ENCODE measurements at places on chromosomes 16 and 17.

DNA sequence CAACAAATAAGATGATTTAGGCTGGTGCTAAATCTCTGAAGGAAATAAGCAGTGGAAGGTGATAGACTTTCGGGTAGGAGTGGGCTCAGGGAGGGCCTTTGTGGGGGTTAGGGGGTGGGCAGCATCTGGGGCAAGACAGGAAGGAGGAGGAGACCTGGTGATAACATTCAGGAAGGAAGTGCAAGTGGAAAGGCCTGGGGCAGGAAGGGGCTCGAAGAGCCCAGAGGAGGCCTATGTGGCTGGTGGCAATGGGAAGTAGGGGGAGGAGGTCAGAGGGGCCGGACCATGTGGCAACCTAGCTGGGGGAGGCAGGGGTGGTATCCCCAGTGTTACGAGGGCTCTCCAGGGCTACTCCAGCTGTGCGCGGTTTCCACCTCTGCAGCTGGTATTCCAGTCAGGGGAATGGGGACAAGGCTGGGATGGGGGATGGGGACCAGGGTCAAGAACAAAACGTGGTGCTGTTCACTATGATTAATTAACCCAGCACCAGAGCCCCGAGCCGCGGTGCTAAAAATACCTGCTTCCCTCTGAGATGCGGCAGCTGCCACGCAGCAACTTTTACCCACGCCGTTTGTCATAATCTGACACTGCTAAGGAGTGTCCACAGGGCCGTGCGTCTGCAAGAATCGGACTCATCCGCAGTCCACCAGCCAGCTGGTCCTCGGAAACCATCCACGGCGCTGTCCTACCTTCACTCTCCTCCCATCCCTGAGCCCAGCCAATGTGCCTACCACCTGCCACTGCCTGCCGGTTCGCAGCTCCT, 5.2 kb upstream of the CCDC182 start:
- no peak for DNase-seq

DNA sequence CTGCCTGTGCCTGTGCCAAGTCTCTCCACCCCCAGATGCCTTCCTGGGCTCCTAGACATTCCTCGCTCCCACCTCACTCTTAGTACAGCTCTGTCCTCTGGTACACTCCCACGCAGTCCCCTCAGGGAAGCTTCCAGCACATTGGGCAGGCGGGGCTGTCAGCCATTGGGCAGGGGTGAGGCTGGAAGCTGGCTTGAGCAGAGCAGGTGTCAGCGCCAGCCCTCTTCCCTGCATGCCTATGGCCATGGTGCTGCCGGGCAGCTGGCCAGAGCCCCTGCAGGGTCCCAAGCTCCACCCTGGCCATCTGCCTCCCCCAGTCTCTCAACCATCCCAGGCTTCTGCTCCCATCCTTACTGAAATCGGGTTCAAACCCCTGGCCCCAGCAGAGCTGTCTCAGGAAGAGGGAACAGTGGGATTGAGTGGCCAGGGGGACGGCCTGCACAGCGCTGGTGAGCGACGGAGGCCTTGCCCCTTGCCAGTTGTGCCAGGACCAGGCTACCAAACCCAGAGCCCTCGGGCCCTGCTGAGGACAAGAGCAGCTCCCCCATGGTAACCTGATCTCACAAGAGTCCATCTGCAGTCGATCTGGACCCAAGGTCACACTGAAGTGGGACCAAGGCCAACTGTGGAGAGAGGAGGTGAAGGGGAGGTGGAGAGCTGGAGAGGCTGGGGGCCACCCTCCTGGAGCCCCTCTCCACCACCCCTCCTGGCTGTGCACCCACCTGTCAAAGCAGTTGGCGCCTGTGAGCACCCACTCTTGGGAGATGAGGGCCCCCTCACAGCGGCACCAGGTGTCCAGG, 2.4 kb upstream of the B9D1 start:
- peak; percentile 51 for DNase-seq

GRCh38 chr17:35901631-35902175, 21.5 kb upstream of the CCL5 start:
- DNase-seq: no peak

GRCh38 chr17:72565006-72565405, 444.2 kb downstream of the SOX9 start:
- no peak for DNase-seq

DNA sequence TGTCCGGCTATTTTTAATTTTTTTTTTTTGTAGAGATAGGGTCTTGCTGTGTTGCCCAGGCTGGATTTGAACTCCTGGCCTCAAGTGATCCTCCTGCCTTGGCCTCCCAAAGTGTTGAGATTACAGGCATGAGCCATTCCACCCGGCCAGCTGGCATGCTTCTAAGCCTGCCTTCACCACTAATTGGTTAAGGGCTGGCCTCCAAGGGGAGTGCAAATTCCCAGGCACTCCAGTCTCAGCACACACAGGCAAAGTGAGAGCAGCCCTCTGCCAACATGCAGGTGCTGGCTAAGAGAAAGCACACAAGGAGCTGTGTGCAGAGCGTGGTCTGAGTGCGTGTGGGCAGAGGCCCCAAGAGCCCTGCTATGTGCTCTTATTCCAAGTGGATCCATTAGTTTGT, 149.8 kb upstream of the HS3ST2 start:
- no peak for DNase-seq

- no peak for DNase-seq
Observed at GRCh38 chr16:5693426-5693825, 595.8 kb upstream of the EEF2KMT start.
